ENCODE measurements at places on chromosomes 16 and 17.

- DNase-seq, result no peak
Observed at GRCh38 chr16:50388496-50388895, 19.7 kb upstream of the BRD7 start.

DNA sequence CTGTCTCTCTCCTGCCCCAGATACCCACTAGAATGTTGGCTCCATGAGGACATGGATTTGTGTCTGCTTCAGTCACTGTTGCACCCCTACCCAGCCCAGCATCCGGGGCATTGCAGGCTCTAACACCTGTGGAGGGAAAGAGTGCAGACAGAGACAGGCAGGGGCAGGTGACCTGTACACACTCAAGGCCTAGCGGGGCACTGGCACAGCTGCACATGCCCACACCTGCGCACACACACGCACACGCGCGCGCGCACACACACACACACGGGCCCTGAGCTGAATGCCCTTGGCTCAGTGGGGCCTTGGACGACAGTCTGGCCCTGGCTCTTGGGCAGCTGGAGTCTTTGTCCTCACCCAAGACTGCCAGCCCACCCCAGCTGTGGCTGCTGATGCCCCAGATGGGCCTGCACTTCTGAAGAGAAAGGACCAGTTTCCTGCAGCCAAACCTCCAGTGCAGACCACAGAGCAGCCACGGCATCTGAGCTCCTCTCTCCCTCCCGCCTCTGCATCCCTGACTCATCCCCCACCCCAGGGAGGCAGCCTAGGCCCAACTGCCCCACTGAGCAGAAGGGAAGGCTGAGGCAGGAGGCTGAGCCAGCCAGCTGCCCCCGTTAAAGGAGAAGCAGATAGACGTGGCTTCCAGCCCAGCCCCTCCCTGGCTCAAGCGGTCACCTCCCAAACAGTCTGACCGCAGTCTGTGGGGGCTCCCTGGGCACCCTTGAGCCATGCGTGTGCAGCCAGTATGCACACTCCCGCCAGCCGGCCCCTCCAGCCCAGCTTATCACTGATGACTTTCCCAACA, 12.3 kb upstream of the RAI1 start:
- DNase-seq, result no peak

- no peak for DNase-seq
Observed at GRCh38 chr16:66228792-66229191, 137.7 kb upstream of the CDH5 start.

GRCh38 chr16:83952587-83952939, 477 bp upstream of the OSGIN1 start:
- DNase-seq, result no peak

DNA sequence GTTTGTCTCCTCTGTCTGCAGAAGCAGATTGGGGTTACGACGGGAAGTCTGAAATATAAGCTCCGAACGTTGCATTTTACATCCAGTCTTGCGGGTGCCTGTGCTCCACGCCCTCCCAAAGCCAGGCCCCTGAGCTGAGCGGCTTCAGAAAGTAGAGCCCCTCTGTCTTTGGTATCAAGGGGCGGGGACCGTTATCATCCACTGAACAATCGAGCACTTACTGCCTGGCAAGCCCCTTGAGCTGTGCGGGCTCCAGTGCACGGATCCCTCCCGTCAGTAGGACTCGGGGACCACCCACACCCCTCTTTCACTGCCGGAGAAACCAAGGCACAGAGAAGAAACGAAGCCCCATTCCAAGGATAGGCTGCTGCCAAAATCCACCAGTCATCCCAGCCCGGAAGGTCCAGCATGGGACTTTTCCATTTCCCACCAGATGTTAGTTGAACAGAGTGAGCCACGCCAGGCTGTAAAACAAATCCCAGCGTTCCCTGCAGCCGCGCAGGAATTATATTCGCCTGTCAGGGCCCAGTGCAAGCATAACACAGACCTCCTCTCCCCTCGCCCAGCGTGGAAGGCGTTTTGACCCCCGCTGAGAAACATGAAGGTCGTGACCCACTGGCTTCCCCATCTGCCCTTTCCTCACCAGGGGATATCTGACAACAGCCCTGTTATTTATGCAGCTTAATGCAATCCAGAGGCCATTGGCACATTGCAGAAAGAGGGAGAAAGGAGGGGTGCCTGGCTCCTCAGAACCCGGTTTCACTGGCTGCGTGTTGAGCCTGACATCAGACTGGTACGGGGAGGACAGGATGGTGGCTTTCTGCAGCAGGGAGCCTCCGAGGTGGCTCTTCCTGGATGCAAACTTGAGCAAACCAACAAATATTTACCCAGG, 212.2 kb upstream of the FOXF1 start:
- DNase-seq, result no peak

- DNase-seq, result no peak
Observed at GRCh38 chr16:65510241-65510640, 388.4 kb upstream of the CDH11 start.

- no peak for DNase-seq
Observed at GRCh38 chr17:32958418-32958817, 30.5 kb downstream of the TMEM98 start.

DNA sequence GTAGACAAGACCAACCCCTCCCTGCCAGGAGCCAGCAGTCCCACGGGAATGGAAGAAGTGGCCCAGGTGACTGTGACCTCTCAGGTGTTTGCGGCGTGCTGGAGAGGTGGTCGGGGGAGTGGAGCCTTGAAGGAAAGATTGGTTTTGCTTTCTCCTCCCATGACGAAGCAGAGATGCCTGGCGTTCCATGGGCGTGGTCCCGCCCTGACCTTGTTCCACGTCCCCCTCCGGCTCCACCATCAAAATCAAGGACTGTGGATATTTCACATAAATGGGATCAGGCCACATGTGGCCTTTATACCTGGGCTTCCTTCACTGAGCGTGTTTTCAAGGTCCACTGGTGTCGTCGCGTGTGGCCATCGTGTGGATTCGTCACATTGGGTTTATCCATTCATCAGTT, 270.6 kb upstream of the TNRC6C start:
- no peak for DNase-seq

GRCh38 chr16:26857371-26857770, 209.4 kb upstream of the C16orf82 start:
- DNase-seq, result no peak

GRCh38 chr17:9110501-9110900, 89.2 kb downstream of the NTN1 start:
- DNase-seq, result no peak

DNA sequence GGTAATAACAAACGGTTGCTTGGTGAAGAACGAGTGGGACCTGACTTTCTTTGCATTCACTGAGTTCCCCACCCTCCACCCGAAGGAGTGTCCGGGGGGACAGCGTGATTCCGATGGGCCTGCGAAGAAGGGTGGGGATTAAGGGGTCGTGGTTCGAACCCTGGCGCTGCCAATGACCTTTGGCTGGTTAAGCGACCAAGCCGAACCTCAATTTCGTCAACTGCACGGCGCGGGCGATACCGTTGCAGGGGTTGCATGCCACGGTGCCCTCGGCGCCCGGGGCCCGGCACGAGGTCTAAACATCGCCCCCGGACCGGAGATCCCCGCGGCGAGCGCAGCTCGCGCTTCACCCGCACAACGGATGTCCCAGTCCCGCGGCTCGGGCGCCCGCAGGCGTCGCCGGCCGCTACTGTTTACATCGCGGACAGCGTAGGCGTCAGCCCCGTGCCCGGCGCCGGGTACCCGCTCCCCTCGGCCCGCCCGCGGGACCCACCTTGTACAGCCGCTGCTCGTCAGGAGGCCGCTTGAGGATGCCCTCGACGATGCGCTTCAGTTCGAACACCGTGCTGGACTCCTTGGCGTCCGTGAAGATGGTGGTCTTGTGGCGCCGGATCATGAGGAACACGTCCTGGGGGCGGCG, 460 bp downstream of the ELOB start:
- no peak for DNase-seq

- DNase-seq, result no peak
Observed at GRCh38 chr16:80197741-80198201, 343.0 kb upstream of the DYNLRB2 start.

- DNase-seq, result no peak
Observed at GRCh38 chr17:19709841-19710240, 6.5 kb downstream of the SLC47A2 start.

DNA sequence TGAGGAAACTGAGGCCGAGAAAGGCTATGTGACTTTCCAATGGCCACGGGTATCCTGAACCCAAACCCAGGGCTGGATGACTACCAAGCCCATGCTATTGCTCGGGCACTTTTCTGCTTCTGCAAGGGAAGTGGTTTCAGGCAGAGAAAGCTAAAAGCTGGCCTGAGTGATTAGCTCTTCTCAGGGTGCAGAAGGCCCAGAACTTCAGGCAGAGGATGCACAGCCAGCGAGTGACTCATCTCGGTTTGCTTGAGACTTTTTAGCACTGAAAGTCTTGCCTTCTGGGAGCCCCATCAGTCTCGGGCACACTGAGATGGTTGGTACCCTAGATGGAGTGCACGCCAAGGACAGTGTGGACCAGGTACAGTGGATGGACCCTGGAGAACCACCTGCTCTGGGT, 129.5 kb upstream of the SDK2 start:
- no peak for DNase-seq

GRCh38 chr17:57375040-57375769, 118.9 kb downstream of the MSI2 start:
- DNase-seq, result no peak

- DNase-seq, result no peak
Observed at GRCh38 chr16:88306860-88307545, 75.8 kb upstream of the ZNF469 start.

DNA sequence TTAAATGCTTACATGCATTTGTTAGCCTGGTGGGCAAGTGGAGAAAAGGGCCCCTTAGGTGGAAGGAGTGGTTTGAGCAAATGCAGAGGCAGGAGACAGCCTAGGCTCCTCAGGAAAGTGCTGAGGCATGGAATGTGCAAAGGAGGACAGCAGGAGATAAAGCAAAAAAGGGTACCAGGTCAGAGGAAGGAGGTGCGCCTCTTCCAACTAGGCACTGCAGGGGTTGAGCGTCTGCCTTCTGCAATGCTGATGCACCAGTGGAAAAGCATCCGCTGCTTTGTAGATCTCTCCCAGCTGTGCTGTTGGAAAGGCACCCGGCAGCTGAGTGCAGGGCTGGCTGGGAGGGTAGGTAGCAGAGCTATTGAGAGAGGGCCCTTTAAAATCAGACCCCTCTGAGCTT, 287.0 kb upstream of the XYLT1 start:
- DNase-seq, result no peak

DNA sequence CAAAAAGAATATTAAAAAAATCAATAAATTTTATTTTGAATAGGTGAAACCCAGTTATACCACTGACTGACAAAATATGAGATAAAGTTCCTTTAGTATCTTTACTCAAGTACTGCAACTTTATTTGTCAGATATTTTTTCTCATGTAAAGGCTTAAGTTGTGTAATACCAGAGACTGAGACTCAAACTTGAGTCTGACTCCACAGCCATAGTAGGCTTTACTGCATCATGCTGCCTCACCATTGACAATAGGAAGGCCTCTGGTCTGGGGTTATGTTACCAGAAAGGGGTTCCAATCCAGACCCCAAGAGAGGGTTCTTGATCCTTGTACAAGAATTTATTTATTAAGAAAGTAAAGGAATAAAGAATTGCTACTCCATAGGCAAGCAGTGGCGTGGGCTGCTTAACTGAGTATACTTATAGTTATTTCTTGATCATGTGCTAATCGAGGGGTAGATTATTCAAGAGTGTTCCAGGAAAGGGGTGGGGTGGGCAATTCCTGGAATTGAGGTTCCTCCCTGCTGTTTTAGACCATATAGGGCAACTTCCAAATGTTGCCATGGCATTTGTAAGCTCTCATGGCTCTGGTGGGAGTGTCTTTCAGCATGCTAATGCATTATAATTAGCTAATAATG, 187.4 kb upstream of the WSB1 start:
- DNase-seq, result no peak

- no peak for DNase-seq
Observed at GRCh38 chr17:22310717-22311686, 618.7 kb downstream of the KCNJ18 start.

GRCh38 chr17:7173687-7174602, 5.2 kb downstream of the ASGR1 start:
- DNase-seq, result peak; percentile 8

- DNase-seq, result no peak
Observed at GRCh38 chr17:437545-437944, 84.9 kb upstream of the RPH3AL start.

- no peak for DNase-seq
Observed at GRCh38 chr17:29178750-29179231, 1.4 kb downstream of the MYO18A start.

GRCh38 chr16:29790949-29791844, 646 bp downstream of the KIF22 start:
- DNase-seq, result no peak

DNA sequence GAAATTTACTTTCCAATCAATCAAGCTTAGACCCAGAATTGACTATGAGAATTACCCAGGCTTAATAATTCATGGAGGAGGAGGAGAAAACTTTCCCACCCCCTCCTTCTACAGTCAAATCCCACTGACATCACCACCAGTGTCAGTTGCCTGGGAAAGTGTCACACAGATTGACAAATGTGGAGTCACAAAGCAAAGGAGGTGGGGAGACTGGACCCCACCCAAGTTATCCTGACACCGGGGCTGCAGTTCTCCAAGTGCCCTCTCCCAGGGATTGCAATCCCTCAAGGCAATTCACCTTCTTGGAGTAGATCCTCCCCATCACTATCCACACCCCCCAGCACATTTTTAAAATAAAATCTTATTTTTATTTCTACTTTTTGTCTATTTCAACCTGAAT, 100.2 kb upstream of the CDH11 start:
- no peak for DNase-seq

DNA sequence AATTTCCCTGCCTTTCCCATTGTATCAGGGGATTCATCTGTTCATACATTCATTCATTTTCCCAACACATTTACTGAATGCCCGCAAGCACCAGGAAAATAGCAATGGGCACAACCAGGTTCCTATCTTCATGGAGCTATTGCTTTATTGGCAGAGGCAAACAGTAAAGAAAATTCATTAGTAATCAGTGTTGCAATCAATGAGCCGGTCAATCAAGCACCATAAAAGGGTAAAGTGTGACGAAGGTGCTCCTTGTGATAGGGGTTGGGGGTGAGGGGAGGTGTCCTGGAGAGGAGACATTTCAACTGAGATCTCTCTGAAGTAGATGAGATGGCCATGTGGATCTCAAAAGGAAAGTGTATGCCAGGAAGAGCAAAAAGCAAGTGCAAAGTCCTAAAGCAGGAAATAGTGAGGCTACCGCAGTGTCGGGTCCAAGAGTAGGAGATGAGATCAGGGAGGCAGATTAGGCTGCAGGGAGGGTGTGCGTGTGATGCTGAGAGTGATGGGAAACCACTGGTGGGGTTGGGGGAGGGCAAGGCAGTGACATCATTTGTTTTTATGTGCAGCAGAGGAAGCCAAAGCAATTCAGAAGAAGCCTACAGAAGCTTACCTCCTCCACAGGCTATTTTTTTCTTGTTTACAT, 28.4 kb downstream of the CDH13 start:
- DNase-seq, result no peak

DNA sequence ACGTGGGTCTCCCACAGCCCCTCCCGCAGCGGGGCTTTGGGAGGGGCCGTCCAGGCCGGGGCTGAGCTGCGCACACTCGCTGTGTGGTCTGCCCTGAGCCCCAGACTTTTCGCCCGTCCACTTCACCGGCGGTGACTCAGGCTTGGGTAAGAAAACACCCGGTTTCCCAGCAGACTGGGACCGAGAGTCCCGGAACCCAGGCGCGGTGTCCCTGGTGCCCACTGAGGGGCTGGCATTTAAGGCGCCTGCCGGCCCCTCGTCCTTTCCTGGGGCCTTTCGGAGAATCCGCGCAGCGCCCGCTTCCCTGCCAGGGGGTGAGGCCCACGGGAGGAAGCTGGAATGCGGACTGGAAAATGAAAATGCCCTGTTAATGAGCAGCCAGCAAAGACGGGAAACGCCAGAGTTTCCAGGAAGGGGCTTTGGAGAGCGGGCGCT, 100.3 kb downstream of the C16orf95 start:
- DNase-seq, result no peak

- DNase-seq, result no peak
Observed at GRCh38 chr16:9091867-9092281, 430 bp downstream of the HAPSTR1 start.
